ENCODE measurements at places on chromosomes 7 and 10. TPM values are rescaled to one million over a fixed set of nuclear protein-coding genes. Genes with fewer than 3 reads are reported as not detected.

Gene BMPR1A
- 19.0 TPM for polyA plus RNA-seq

Gene BTBD16
- not detected for polyA plus RNA-seq

Gene ANKRD30A
- not detected for polyA plus RNA-seq

Gene MYPN
- 0.15 TPM for polyA plus RNA-seq

Gene TFEC
- 2.3 TPM for polyA plus RNA-seq

Gene SUV39H2
- 3.0 TPM for polyA plus RNA-seq

DNA sequence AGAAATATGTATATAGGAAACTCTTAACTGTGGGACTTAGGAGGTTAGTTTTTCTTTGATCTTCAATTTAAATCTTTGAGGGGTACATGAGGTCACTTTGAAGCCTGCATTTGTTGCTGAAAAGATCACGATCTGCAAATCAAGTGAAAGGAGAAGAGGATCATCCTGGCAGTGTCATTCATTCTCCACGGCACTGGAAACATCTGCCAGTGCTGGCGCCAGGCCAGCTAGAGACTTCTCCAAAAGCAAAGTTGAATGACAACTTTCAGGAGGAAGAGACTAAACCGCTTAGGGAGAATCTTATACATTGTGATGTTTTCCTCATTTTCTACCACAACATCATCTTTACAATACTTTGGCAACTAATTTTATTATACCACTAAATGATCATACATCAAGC is 42.5 kb downstream of the MRC1 start:
- DNase-seq: no peak

GRCh38 chr7:128739048-128739962 is at the start of gene CALU:
Gene CALU (plus strand): TSS chr7:128739359. CDS start chr7:128748584, 9,225 bp downstream.
- DNase-seq: peak; percentile 95

- DNase-seq: no peak
These were observed 189.1 kb upstream of the FRMD4A start for GRCh38 chr10:14519785-14520184.

- DNase-seq: no peak
These were observed 89.0 kb upstream of the KIAA1217 start for GRCh38 chr10:24119896-24120295.

DNA sequence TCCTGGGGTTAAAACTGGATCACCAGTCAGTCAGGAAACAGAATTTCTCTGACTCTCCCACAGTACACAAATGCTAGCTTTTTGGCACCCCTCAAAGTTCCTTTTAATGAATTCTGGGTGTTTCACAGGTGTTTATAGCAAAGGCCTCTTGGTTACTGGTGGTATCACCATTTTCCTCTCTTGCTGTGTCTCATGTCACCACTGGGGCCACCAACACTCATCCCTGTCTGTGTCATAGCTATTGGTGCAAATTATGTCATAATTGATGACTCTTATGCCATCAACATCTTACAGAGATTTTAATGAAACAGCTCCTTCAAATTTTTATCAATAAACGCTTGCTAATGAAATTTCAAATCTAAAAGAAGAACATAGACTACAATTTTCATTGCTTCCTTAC is 27.7 kb upstream of the OSBPL3 start:
- DNase-seq: no peak

DNA sequence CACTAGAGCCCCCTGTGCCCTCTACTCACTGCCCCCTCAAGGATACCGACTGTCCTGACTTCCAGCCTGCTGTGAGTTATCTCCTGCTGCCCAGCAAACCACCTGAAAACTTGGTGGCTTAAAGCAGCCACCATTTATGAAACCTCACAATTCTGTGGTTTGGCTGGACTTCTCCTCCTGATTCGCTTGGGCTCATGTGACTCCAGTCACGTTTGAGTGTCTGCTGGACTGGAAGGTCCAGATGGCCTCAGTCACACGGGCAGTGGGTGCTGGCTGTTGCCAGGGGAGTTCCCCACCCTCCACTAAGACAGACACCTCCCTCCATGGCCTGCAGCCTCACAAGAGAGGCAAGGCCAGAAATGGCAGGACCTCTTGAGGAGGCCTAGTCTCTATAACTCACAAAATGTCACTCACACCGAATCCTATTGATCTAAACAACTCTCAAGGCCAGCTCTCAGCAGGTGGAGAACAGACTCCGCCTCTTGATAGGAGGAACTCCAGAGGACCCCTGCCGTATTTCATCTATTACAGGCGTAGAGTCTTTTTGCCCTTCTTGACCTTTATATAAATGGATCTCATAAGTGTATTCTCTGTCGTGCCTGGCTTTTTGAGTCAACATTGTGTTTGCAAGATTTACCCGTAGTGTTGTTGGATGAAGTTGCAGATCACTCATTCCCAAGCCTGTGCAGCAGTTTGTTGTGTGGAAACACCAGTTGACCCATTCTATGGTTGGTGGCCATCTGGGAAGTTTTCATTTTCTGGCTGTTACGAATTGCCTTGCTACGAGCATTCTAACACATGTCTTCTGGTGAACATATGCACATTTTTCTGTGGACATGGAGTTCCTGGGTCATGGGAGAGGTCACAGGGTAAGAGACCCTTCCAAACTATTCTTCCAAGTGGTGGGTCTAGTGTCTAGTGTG is 48.3 kb downstream of the ZMIZ1 start:
- DNase-seq: no peak

DNA sequence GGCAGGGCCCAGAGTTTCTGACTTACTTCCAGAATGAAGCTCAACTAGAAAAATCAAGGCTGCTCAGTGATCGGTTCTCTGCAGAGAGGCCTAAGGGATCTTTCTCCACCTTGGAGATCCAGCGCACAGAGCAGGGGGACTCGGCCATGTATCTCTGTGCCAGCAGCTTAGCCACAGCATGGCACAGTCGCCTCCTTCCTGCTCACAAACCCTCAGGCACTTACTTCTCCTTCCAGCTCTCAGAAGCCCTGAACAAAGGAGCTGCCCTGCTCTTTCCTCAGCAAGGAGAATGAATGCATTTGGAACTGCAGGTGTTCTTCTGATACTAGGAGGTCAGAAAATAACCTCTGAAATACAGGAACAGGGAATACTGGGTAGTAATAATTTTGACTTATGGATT is 219.7 kb upstream of the PRSS1 start:
- no peak for DNase-seq

DNA sequence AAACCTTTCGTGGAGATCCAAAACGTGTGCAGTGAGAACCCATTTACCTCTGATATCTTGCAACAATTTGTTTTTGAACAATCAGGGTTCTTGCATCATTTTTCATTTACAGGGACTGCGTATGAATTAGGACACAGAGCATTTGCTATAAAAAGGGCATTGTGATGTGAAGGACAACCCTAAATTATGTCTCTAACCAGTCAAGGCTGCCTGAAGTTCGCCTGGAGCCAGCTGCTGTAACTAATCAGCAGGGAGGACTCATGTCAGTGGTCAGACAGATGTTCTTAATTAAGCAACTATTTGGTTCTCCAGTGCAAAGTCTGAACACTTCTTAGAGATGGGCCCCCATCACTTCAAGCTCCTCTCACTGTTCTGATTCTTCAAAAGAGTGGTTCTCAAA is 674.8 kb downstream of the KCNMA1 start:
- DNase-seq: no peak

DNA sequence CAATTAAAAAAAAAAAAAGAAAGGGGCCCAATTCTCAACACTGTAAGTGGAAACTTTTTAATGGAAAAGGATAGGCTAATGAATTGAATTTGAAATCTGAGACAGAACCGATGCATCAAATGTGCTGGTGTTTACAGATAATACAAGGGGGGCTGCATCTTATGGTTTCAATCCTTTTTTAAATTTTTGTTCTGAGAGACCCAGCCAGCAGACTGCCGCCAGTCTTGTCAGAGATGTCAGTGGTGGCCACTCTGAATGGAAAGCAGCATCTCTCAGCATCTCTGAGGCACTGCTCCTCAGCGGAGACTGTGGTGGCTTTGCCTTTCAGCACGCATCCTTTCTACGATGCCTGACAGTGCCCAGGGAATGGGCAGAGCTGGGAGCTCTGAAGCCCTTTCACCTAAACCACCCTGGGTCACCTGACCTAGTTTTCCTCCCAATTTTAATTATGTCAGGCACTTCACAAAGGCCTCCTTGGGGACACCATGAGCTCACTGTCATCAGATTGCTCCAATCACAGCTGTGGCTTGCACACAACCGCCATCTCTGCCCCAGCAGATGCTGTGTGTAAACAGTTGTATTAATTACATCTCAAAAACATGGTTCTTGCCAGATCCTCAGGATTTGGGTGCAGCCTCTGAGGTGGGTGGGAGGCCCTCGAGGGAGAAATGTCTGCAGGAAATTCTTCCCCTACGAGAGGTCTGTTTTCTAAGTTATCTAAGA is 81.2 kb downstream of the EGFR start:
- no peak for DNase-seq

GRCh38 chr7:27345164-27345887 is 102.7 kb downstream of the EVX1 start:
- no peak for DNase-seq

Data from ovary (tissue), 10 donors.